ENCODE measurements at places on chromosomes 13 and 19.

- no peak for DNase-seq
Observed at GRCh38 chr13:104163866-104164630, 1097.8 kb upstream of the SLC10A2 start.

- DNase-seq: no peak
Observed at GRCh38 chr13:101545521-101545920, 93.0 kb downstream of the ITGBL1 start.

DNA sequence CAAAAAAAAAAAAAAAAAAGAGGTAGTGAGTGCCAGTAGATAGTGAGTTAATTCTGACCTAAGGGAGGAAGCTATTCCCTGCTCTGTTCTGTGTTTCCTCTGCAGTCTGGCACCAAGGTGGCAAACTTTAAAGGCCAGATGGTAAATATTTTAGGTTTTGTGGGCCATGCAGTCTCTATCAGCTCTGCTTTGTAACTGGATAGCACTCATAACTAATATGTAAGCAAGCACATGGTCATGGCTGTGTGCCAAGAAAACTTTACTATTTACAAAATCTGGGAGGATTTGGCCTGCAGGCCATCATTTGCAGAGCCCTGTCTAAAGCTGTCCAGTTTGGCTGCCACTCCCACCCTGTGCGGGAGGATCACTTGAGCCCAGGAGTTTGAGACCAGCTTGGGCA, 4.3 kb downstream of the PIN1 start:
- DNase-seq: no peak

GRCh38 chr13:60155978-60156377, 7.8 kb downstream of the DIAPH3 start:
- no peak for DNase-seq
